ENCODE measurements at places on chromosomes 11 and 22. TPM values are rescaled to one million over a fixed set of nuclear protein-coding genes. Genes with fewer than 3 reads are reported as not detected.

Gene JAML
- not detected for total RNA-seq

Gene OR2AT4
- total RNA-seq, result not detected

Gene GAB4
- total RNA-seq, result not detected

DNA sequence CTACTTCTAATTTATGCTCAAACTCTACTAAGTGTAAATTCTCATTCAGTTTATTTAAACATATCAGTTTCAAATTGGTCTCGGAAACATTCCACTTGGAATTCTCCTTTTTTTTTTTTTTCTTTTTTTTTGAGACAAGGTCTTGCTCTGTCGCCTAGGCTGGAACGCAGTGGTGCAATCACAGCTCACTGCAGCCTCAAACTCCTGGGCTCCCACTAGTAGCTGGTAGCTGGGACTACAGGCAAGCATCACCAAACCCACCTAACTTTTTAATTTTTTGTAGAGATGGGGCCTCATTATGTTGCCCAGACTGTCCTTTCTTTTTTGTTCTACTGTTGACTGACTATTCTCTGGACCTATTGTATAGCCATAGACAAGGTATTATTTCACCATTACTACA is 33.3 kb upstream of the CCDC81 start:
- no peak for DNase-seq

DNA sequence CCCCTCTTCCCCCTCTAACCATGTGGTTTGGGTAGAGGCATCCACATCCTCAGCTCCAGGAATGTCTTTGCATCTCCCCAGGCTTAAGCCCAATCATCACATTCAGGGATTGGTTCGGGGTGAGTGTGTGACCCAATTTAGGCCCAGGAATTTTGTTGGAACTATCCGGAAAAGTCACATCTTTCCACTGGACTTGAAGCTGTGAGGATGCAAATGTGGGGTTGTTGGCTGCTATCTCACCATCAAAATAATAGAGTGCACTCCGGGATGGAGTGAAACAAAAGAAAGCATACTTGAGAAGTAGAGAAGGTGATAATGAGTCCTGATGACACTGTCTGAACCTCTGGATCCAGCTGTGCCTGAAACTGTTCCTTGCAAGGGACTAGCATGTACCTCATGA is 33.8 kb upstream of the OLFML1 start:
- no peak for DNase-seq
